HCEC 1CT (cell line): ENCODE measurements at places on chromosomes 7 and 10.

DNA sequence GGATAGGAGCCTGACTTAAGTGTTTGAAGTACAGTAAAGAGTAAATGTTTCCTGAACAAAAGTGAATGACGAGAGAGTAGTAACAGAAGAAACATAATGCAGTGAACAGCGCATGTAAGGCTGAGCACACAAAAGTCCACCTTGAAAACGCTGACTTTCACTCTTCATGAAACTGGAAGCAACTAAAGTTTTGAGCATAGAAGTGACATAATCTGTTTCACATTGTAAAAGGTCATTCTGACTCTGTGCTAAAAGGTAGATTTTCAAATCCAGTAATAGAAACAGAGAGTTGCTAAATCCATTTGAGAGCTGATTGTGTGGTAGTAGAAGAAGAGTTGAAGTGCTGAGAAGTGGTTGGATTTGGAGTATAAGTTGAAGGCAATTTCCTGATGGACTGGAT, 1037.0 kb downstream of the CNTNAP2 start:
- DNase-seq = no peak

- no peak for DNase-seq
Measured at GRCh38 chr7:19133390-19133789, 11.8 kb downstream of the FERD3L start.

DNA sequence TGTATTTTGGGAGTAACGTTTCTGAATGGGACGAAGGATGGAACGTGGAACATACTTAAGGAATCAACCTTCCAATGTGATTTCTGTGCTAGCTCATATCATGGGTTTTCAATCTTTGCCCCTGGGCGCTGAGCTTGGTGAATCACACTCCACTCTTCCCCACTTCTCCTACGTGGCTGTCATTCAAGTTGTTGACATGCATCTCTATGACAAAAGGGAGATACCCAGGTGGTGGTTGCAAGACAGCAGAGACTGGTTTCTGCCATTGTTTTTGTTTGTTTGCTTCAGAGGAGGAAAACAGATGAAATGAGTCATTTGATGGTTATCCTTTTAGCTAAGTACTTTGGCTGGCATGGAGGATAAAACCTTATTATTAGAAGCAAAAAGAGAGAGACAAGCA, 573.9 kb downstream of the GATA3 start:
- DNase-seq = no peak

GRCh38 chr7:108660465-108660864, 90.8 kb downstream of the DNAJB9 start:
- DNase-seq = peak; percentile 20

GRCh38 chr10:66180021-66180420, 745.8 kb upstream of the LRRTM3 start:
- no peak for DNase-seq

DNA sequence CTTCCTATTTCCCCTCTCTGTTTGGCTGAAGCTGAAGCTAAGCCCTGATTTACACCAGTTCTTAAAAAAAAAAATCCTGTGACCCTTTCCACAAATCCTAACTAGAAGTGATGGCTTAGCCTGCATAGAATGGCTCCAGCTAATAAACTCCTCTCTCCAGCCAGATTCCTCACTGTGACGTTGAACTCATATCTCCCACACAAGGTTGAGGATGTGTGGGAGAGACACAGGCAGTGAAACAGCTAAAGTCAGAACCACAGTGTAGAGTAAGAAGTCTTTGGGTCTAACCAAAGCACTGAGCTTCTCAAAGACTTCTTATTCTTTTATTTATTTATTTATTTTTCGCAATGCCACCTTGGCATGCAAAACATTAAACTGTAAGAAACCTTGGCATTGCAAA, 268.3 kb downstream of the SNX13 start:
- DNase-seq = no peak

- no peak for DNase-seq
Measured at GRCh38 chr7:100396421-100396982, 23.2 kb downstream of the PILRA start.

DNA sequence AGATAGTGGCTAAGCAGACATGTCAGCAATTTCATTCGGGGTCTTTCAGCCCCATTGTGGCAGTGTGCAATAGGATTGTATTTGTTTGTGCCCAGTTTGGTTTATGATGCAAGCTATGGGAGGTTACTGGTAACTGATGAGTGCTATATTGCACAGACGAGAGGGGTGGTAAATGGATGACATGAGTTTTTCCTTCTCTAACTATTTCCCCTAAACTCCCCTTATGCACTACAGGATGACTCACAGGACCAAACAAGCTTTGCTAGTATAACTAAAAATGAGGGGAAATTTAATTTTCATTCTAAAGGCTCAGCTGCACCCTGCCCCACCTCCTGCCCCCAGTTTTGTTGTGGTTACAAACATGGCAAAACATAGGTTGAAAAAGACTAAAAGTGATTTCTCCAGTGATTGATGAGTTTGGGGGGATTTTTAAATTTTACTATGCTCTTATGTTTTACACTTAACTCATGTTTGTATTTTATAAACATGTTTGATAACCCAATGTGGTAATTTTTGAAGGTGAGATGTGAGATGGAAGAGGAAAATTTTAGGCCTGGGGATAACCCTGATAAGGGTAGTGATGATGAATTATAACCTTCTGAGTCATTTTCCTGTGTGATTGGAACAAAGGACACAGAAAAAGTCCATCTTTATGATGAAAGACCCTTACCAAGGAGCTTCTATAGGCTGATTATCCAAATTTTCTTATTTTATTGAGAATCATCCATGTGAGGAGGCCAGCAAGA, 60.8 kb upstream of the NAMPT start:
- DNase-seq = peak; percentile 66

- no peak for DNase-seq
Measured at GRCh38 chr10:84397735-84398144, 69.4 kb downstream of the CCSER2 start.

DNA sequence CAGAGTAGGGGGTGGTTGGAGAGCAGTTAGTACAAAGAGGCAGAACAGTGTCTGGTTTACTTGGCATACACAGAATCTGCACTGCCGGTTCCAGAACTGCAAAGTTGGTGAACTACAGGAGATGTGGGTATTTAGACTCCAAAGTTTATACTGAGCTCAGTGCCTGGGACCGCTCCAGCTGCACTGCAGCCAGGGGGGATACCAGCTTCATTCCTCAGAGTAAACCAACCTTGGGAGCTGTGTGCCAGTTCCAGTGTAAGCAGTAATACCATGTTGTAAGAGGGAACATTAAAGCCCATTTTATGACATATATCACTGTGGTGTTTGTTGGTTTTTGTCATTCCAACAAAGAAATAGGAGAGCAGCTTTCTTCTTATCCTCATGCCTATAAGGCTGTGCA, 23.4 kb downstream of the LOXL4 start:
- DNase-seq = no peak

- peak; percentile 23 for DNase-seq
Measured at GRCh38 chr10:554182-554848, 135.2 kb downstream of the DIP2C start.

DNA sequence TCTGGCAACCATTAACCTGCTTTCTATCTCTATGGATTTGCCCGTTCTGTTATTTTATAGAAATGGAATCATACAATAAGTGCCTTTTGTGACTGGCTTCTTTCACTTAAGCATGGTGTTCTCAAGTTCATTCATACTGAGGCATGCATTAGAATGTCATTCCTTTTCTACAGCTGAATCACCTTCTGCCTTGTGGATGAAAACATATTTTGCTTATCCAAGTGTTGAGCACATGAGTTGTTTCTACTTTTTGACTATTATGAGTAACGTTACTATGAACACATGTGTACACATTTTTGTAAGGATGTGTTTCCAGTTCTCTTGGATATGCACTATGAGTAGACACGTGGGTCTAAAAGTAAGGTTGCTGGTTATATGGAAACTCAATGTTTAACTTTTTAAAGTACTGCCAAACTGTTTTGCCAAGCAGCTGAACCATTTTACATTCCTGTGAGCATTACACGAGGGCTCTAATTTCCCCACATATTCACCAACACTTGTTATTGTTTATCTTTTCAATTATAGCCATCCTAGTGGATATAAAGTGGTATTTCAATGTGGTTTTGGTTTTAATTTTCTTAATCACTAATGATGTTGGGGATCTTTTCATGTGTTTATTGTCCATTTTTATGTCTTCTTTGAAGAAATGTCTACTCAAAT, 241.3 kb downstream of the FANK1 start:
- DNase-seq = no peak

DNA sequence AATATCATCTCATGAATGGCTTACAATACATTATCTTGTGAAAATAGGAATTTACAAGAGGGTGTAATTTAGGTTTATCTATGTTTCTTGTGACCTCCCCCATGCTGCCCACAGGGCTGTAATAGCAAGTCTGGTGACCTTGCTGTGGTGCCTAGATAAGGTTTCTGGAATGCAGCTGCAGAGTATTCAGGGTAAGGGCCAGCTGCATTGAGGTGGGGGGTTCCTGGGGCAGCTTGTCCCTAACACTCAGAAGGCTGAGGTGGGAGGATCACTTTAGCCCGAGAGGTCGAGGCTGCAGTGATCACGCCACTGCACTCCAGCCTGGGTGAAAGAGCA, 5.3 kb upstream of the DHTKD1 start:
- no peak for DNase-seq

DNA sequence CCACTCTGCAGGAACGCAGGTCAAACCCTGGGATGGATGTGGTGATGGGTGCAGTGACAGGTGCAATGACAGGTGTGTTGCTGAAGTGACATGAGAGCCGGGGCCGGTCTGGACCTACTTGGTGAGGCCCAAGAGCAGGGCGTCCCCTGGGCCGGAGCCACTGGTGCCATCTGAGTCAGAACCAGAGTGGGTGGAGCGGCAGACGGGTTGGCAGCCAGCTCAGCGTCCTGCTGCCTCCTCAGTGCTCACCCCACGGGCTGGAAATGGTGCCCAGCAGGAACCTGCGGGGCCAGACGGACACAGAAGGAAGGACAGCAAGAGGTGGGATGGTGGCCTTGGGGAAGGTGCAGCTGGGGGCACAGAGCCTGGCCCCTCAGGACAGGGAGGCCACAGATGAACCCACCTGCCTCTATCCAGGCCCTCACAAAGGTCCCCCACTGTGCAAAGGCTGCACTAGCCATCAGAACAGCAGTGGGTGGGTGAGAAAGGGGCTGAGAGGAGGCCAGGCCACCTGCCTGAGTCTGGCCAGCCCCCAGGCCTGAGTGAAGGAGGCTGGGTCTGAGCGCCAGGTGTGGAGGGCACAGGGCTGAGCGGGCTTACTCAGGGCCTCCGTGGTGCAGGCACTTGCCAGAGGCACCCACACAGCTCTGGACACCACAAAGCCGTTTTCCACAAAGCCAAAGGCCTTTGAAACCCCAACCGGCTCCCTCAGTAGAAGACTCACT, 129.0 kb upstream of the PPP2R2D start:
- DNase-seq = no peak

GRCh38 chr10:121448766-121449421, 149.3 kb downstream of the FGFR2 start:
- no peak for DNase-seq

- DNase-seq = no peak
Measured at GRCh38 chr10:84335516-84335915, 7.1 kb downstream of the CCSER2 start.

GRCh38 chr10:73854310-73854709, 20.0 kb downstream of the CAMK2G start:
- no peak for DNase-seq

- no peak for DNase-seq
Measured at GRCh38 chr7:112060625-112061024, 145.6 kb downstream of the DOCK4 start.

GRCh38 chr7:98177553-98177952, 33.7 kb upstream of the BHLHA15 start:
- DNase-seq = no peak

GRCh38 chr10:124955243-124955642, 13.3 kb downstream of the ZRANB1 start:
- DNase-seq = no peak
